ENCODE measurements at places on chromosomes 16 and 17. TPM values are rescaled to one million over a fixed set of nuclear protein-coding genes. Genes with fewer than 3 reads are reported as not detected.

The ZNF469 gene
- polyA plus RNA-seq: 0.11 TPM

The RBL2 gene
- polyA plus RNA-seq: 77.7 TPM

The IRX5 gene
- polyA plus RNA-seq: not detected

The CDRT4 gene
- not detected for polyA plus RNA-seq

The MEOX1 gene
- polyA plus RNA-seq: not detected

The SLC6A2 gene
- polyA plus RNA-seq: not detected

The SLC4A1 gene
- polyA plus RNA-seq: not detected

The EPX gene
- not detected for polyA plus RNA-seq

The PDIA2 gene
- not detected for polyA plus RNA-seq

The SLC5A11 gene
- polyA plus RNA-seq: 0.37 TPM

The ITGA2B gene
- 1.1 TPM for polyA plus RNA-seq

The AOC3 gene
- polyA plus RNA-seq: not detected

The MC1R gene
- polyA plus RNA-seq: not detected

The TNP2 gene
- polyA plus RNA-seq: not detected

The ZP2 gene
- polyA plus RNA-seq: not detected

The SLC46A1 gene
- polyA plus RNA-seq: 1.5 TPM

The KRTAP4-5 gene
- polyA plus RNA-seq: not detected

The WIPI1 gene
- 31.9 TPM for polyA plus RNA-seq

The HOXB5 gene
- polyA plus RNA-seq: not detected

The CD300LB gene
- polyA plus RNA-seq: 102 TPM

The SDR42E2 gene
- polyA plus RNA-seq: not detected

The WFIKKN1 gene
- polyA plus RNA-seq: 0.76 TPM

The SLFN12L gene
- 0.25 TPM for polyA plus RNA-seq

The HMOX2 gene
- polyA plus RNA-seq: 21.7 TPM

The CCDC200 gene
- not detected for polyA plus RNA-seq

The CASKIN1 gene
- not detected for polyA plus RNA-seq

The KRT33B gene
- not detected for polyA plus RNA-seq

The AURKB gene
- 0.79 TPM for polyA plus RNA-seq

The NLRC5 gene
- 21.6 TPM for polyA plus RNA-seq

The LRRC3C gene
- polyA plus RNA-seq: not detected

The TBC1D3 gene
- not detected for polyA plus RNA-seq

The KRTAP2-3 gene
- polyA plus RNA-seq: not detected

The LYRM9 gene
- polyA plus RNA-seq: 7.6 TPM

The IGFBP4 gene
- polyA plus RNA-seq: not detected

The PNMT gene
- polyA plus RNA-seq: not detected
